ENCODE measurements at places on chromosomes 6 and 20. TPM values are rescaled to one million over a fixed set of nuclear protein-coding genes. Genes with fewer than 3 reads are reported as not detected.

DNA sequence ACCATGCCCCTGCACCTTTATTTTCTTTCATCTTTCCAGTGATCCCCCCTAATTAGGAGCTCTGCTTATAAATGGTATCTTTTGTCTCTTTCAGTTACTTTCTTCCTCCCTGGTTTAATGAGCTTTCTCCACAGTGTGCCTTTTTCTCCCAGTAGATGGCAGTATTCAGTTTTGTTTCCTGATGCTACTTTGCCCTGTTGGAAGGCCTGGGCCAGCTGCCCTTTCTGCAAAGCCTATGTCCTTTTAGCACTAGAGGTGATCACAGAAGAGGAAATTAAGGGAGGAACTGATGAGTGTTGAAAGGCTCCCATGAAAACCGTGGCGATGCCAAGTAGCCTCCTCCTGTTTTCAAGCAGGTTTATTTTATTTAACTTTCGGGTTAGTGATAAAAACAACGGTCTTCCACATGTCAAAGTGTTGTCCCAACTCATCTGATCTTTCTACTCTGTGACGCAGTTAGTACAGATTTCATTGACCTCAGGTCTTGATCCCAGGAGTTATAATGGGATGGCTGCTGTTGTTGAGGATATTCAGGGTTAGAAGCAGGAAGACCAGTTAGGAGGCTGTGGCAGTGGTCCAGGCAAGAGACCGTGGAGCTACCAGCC, 184.2 kb upstream of the BMP2 start:
- DNase-seq = no peak

The CST7 gene
- 1.8 TPM for total RNA-seq

The NR2E1 gene
- 0.33 TPM for total RNA-seq

GRCh38 chr6:141848029-141848890, 284.5 kb upstream of the GJE1 start:
- no peak for DNase-seq

GRCh38 chr6:170393807-170394399, 87.3 kb downstream of the FAM120B start:
- no peak for DNase-seq

GRCh38 chr20:3670511-3670910, 7.3 kb upstream of the GFRA4 start:
- DNase-seq = no peak

DNA sequence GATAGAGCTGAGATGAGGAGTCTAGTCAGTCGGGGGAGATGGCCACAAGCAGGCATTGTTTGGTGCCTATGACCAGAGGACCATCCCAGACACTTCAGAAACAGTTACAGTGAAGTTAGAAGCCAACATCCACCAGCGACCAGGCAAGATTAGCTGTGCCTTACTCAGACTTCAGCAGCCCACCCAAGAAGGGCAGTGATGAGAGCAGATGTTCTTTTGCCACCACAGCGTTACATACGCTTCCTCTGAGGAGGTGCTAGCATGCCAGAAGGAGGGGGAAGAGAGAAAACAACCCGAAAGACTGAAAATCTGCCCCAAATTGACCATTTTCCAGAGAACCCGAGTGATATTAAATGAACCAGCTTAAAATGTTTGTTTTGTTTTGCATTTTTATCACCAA, 186.8 kb downstream of the PRL start:
- DNase-seq = no peak

- DNase-seq = no peak
These were observed 253.7 kb upstream of the SUPT3H start for GRCh38 chr6:45631396-45631795.

The CST2 gene
- not detected for total RNA-seq

The LBP gene
- total RNA-seq = 15.0 TPM

GRCh38 chr6:167404385-167405049, 79.6 kb downstream of the TTLL2 start:
- no peak for DNase-seq

The HLA-DRB1 gene
- 44.2 TPM for total RNA-seq

- DNase-seq = no peak
These were observed 23.0 kb downstream of the ZSCAN31 start for GRCh38 chr6:28312939-28313338.

The RIMS4 gene
- total RNA-seq = 0.96 TPM

- DNase-seq = no peak
These were observed 285.4 kb upstream of the FLRT3 start for GRCh38 chr20:14622796-14623195.

The RAE1 gene
- 26.9 TPM for total RNA-seq

The EMILIN3 gene
- 0.32 TPM for total RNA-seq

The MAS1 gene
- not detected for total RNA-seq

DNA sequence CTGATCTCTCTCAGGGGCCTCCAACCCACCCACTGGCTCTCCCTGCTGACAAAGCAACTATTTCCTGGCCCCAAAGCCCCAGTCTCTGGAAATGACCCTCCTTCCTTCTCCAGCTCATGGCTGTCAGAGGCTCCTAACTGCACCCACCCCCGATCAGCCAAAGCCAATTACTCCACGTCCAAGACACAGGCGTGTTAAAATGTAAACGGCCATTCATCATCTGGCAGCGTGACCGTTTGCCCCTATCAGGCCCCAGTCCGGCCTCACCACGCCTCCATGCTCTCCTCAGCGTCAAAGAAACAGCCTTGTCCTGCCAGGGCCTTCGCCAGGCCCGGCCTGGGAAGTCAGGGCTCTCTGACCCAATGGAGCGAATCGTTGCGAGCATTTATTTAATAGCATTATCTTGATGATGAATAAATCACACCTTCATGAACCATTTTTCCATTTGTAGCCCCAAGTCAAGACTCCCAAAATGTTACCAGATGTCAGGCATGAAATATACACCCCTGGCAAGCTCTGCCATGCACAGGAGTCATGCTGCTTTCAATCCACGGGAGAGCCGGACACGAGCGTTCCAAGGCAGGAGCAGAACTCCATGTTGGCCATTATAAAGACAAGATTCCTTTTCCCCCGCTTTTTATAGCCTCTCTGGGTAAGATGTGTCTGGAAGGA, 17.7 kb downstream of the RIPOR3 start:
- DNase-seq = no peak

- no peak for DNase-seq
These were observed 188.6 kb downstream of the ZDHHC14 start for GRCh38 chr6:157569543-157569942.

DNA sequence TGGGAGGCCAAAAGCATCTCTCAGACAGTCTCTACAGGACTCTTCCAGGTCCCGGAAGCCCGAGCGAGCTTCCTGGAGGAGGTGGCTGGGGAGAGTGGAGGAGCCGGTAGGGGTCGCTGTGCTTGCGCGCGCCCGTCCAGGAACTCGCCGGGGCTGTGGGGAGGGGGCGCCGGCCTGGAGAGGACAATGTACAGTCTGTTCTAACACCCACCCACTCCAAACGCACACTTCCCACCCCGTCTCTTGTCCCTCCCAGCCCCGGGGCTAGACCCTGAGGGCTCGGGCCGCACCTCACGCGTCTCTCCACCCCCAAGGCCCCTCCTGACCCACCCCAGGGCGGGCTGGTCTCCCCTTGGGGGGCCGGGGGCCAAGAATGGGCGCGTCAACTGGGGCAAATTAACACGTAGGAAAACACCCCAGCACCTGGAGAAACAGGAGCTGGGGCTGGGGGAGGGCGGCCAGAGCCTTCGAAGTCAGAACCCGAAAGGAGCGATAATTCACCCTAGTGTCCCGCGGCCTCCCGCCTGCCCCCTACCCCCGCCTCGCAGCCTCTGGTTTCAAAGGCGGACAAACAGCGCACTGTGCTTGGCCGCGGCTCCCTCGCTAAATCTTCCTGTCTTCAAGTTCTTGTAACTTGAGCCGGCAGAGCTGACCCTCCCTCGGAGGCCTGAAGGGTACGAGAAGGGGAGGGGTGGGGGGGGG, 103.2 kb upstream of the FOXP4 start:
- DNase-seq = no peak

DNA sequence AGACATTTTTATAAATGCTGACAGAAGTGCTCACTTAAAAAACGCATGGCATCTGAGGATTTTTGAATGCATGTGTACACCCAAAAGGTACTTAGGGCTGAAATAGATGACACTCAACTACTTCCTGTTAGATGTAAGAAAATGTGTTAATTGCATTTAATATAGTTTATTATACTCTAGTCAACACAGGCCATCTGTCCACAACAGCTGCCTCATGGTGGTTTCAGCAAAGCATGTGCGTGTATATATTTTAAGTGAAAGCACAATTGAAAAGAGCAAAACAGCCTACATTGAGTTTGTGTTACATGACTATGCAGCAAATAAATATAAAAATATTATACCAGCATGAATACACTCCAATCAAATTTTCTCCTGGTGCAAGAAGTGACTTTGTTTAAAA, 1233.0 kb upstream of the EYS start:
- DNase-seq = no peak

The PAK5 gene
- total RNA-seq = 0.66 TPM

The TREM1 gene
- total RNA-seq = 2.8 TPM

Data from breast epithelium (tissue), 4 donors.